ENCODE measurements at places on chromosomes 2 and 18.

- DNase-seq: no peak
Measured at GRCh38 chr2:124640221-124640750, 615.2 kb downstream of the CNTNAP5 start.

DNA sequence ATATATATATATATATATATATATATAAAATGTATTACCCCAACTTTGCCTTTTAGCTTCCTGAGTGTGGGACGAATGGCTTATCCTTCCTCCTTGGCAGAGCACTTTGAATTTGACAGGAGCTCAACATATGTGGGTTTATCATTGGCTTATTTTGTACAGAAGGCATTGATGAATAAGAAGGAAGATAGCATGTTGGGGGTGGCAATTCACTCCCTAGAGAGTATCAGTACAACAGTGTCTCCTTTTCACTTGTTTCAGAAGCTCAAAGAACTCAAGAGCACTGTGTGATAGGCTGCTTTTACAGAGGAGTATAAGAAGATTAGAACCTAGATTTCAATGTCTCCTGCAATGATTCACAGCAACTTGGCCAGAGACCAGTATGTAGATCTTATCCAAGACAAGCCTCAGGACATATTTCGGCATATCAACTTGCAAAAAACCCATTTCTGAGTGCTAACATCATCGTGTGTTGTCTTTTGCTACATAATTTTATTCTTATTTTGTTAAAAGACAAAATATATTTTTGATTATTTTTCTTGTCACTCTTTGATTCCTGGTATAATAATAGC lies 345.8 kb downstream of the SOCS6 start:
- DNase-seq: no peak

DNA sequence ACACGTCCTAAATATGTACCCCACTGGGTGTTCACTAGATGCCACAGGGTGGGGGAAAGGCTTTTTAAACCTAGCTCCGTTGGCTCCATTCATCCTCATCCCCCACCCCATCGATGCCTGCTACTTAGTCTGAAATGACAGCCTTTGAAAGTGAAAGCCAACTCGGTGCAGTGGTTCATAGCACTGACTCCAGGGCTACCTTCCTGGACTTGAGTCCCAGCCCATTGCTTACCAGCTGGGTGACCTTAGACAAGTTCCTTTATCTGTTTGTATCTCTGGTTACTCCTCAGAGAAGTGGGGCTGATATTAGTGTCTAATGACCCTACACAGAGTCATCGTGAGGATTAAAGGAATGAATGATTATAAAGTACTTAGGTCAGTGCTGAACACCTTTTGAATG lies 24.4 kb downstream of the EHD3 start:
- no peak for DNase-seq

DNA sequence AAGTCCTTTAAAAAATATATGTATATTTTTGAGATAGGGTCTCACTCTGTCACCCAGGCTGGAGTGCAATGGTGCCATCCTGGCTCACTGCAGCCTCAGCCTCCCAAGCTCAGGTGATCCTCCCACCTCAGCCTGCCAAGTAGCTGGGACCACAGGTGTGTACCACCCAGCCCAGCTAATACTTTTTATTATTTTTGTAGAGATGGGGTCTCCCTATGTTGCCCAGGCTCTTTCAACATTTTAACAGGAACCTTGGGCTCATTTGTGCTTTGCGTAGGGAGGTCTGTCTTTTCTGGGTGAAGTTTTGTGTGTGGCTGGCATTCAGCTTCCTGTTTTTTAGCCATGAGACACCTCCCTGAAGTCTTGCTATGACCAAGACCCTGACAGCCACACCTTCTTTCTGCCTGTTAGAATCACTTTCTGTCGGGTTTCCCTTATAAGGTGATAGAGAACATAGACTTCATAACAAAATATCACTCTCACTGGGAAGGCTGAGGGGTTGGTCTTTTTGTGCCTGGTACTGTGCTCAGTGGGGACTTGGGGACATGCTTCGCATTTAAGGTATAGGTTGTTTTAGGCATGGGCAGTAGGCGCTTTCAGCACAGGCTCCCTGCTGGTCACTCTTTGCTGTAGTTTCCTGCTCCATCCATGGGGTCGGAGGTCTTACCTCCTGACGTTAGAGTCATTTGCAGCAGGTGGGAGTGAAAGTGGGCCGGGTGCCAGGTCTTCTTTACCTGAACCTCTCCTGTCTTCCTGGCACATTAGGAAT lies 3.4 kb downstream of the RAB31 start:
- DNase-seq: peak; percentile 33

DNA sequence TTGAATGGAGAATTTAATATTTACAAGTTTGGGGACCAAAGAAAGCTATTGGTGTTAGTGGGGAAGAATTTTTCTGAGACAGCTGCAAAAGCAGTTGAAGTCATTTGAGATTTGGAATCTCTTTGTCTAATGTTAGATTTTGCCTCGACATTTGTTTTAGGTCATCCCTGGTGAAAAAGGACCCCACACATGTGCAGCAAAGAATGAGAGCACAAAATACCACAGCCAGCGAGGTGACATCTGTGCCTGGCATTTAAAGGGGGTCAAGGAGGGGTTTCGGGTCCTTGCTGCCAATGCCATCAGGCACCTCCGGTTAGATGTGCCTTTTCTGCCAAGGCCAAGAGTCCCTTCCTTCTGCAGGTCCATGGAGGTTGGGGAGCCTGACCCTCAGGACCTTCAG lies 173.3 kb downstream of the TRIB2 start:
- DNase-seq: no peak

DNA sequence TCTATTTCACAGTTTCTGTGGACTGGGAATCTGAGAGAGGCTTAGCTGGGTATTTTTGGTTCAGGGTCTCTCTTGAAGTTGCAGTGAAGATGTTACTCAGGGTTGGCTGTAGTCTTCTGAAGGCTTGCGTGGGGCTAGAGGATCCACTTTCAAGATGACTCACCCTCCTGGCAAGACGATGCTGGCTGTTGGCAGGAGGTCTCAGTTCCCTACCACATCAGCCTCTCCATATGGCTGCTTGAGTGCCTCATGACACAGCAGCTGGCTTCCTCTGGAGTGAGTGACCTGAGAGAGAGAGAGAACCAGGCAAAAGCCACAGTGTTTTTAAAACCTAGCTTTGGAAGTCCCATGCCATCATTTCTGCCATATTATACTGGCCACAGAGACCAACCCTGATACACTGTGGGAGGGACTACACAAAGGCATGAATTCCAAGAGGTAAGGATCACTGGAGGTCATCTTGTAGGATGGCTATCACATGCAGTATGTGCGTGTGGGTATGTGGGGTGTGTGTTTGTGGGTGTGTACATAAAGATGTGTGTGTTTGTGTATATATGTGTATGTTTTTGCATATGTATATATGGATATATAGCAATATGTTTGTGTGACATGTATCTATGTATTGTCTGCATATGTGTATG lies 25.1 kb downstream of the DNPEP start:
- DNase-seq: peak; percentile 10

DNA sequence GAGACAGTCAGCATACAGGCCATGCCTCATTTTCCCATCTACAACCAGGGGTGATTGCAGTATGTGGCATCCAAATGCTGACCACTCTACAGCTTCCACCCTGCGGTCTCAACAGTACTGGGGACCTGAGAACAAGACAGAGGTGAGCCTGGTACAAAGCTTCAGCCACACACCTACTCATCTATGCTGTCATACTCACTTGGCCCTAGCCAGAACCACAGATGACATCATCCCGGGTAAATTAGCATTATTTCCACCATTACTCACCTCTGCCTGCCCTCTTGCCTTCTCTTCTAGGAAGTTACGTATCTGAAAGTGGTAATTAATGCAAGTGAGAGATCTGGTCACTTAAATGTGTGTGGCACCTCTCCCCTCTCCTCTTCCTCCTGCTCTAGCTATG lies 208.2 kb upstream of the ARL4C start:
- no peak for DNase-seq

GRCh38 chr2:17309741-17310339 lies 208.4 kb downstream of the RAD51AP2 start:
- DNase-seq: no peak

DNA sequence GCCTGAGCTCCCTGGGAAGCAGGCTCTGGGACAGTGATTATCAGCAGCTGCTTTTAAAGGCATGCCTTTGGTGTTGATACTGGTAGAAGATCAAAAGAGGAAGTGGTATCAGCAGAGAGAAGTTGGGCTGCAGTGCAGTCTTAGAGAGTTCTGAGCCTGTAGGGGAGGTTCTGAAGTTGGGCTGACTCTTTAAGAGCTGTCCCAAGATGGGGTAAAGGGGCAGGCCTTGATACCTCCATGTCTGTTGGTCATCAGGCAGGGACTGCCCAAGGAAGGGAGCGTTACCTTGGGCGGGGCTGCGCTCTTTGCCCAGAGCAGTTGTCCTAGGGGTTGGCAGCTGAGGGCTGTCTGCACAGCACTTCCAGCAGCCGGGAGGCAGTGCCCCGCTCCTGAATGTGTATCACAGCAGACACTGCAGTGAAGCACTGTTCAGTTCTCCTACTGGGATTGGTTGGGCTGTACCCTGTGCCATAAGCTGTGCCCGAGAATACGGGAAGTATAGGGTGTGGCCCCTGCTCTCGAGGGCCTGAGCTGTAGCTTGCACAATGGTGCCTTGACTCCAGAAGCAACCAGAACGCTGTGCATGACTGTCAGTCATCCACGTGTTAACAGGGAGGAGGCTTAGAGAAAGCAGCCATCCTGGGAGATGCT lies 177.0 kb downstream of the CTIF start:
- no peak for DNase-seq
